ENCODE measurements at places on chromosomes 7 and 10.

DNA sequence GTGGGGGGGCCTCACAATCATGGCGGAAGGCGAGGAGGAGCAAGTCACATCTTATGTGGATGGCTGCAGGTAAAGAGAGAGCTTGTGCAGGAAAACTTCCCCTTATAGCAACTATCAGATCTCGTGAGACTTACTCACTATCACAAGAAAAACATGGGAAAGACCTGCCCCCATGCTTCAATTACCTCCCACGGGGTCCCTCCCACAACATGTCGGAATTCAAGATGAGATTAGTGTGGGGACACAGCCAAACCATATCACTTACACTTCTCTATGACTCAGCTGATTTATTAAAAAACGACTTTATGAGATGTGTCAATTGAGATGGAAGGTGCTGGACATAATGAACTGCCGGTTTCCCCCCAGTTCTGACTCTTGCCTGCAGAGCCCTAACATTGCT lies 23.8 kb upstream of the CHN2 start:
- no peak for DNase-seq

DNA sequence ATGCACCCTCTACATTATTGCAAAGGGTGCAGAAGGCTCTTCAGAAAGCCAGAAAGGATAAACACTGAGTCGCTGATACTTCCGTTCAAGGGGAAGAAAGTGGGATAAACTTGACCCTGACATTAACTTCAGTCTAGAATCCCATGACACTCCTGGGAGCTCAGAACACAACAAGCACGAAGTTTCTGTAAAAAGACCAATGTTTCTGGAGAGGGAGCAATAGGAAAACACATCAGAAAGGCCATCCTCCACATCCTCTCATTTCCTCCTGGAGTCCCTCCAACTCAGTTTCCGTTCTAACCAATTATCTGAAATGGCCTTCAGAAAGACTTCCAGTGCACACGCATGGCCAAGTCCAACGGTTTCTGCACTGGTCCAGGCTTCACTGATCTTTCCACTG lies 113.5 kb downstream of the SORBS1 start:
- no peak for DNase-seq

GRCh38 chr10:124590216-124591122 lies 128.8 kb downstream of the LHPP start:
- DNase-seq = no peak

DNA sequence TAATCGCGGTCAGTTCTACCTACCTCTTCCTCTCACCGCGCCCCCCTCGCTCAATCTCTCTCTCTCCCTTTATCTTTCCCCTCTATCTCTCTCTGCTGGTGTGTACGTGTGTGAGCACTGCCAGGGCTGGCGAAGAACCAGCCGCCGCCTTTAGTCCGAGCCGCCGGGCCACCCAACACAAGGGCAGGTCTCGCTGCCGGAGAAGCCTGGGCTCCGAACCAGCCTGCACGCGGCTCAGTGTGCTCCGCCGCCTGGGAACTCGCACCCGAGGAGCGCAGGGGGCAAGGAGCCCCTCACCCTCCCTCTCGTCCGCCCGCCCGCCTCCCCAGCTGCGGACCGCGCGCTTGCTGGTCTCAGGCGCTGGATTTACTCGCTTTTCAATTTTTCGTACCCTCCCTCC lies 1.7 kb downstream of the NXPH1 start:
- DNase-seq = no peak

DNA sequence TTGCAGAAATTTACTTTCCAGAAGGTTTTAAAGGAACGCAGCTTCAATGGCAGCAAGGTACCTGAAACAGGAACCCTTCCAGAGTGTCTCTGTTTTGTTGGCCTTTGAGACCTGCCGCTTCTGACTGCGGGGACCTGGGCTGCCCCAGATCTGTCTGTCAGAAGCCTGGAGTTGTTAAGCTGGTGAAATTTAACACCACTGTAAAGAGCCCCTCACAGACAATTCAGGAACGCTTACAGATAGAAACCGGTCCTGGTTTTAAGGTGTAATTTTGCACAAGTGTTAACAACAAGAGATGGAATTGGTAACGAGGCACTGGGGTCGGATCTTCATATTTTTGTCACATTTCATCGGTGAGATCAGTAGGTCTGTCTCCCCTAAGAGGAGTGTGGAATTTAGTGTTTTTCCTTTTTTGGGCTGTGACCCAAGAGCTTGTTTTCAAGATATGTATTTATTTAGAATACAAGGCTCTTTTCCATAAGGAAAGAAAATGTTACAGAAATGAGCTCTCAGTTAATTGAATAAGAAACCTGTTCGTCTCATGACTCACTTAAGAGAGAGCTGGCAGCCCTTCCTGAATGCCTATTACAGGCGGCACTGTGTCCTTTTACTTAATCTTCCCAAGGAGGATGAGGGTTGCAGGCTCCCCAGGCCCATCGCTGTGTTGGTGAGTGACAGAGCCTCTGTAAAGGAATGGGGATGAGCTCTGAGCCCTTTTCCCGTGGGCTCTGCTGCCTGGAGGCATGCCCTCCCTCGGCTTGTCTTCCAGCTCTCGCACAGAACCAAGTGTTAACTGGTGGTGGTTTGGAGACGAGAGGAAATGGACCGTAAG lies 168.7 kb downstream of the CUX1 start:
- no peak for DNase-seq

DNA sequence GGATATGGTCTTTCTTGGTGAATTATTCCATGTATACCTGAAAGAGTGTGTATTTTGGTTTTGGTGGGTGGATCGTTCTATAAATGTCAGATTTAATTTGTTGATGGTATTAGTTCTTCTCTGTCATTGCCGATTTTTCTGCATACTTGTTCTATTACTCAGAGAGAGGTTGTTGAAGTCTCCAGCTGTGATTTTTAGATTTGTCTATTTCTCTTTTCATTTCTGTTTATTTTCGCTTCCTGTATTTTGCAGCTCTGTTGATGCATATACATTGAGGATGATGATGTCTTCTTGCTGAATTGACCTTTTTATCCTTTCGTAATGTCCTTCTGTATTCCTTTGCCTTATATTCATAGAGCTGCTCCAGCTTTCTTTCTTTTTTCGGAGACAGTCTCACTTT lies 12.1 kb upstream of the BHLHA15 start:
- no peak for DNase-seq

DNA sequence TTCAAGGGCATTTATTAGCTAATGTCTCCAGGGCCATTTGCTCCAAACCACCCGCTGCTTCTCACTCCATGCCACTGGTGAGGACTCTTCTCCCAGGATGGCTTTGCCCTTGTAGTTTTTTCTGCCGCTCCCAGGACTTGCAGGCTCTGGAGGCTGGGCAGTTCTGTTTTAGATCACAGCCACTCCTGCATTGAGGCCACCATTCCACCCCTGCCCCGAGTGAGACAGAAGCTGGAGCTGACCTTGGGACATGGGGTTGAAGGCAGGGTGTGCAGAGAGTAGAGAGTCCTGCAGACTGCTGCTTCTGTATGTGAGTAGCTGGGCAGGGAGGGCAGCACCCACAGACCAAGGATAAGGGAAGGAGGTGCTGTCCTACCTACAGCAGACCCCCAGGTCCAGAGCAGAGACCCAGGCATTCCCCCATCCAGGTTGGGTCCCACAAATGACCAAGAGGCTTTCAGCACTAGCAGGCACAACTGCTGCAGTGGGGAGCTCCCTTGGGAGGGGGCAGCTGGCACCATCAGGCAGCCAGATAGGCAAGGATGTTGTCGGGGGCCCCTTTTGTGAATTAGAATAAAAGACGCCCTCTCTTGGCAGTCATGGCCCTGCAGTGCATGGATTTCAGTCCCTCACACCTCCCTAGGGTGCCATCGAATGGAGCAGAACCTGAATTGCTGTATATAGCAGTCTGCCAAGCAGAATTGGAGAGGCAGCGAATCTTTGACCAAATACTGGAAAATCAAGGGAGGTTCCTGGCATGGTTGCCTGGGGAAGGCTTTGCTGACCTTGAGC lies 22.7 kb upstream of the ADCYAP1R1 start:
- no peak for DNase-seq

GRCh38 chr7:101200862-101201599 lies at the start of gene MOGAT3:
MOGAT3 (minus strand) TSS chr7:101201036; CDS start chr7:101200854, 182 bp downstream.
- no peak for DNase-seq

DNA sequence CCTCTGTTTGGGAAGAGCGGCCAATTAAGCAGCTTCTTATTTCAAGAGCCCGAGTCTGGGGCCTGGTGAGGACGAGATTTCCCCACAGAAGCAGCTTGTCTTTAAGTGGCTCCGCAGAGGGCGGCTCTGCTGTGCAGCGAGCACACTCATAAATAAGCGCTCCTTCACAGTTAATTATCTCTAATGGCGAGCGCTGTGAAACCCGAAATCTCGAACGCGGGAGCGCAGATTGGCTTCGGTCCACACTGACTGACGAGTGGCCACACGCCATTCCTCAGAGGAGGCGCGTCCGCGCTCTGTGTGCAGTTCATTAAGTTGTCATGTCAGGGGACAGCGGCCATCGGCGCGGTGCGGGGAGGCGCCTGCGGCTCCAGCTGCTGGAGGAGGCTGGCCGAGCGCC lies 560.9 kb downstream of the DNAJB6 start:
- no peak for DNase-seq

- DNase-seq = no peak
Observed at GRCh38 chr10:99364125-99364524, 35.0 kb downstream of the CNNM1 start.

DNA sequence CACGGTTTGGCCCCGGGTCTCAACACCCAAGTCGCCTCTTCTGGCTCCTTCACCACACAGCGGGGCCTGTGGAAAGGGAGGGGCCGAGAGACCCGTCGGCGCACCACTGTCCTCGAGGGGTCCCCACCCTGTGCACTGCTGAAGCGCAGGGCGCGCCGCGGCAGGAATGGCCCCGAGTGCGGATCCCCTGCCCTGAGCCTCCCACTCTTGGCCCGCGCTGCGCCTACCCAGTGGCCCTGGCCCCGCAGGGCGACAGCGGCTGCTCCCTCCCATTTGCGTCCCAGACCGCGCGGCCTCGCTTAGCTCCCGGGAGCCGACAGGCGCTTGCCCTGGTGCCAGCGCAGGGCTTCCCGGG lies 2.1 kb upstream of the SFMBT2 start:
- DNase-seq = no peak

DNA sequence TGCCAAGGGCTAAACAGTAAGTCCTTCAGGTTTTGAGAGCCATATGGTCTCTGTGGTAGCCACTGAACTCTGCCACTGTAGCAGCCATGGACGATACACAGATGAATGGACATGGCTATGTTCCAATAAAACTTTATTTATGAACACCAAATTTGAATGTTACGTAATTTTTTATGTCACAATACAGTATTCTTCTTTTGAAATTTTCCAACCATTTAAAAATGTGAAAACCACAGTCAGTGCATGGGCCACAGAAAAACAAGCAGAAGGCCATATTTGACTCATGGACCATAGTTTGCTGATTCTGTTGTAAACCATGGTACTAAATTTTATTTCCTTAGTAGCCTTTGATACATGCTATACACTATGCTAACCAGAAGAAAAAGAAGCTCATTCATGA lies 361.8 kb downstream of the MAGI2 start:
- DNase-seq = no peak

DNA sequence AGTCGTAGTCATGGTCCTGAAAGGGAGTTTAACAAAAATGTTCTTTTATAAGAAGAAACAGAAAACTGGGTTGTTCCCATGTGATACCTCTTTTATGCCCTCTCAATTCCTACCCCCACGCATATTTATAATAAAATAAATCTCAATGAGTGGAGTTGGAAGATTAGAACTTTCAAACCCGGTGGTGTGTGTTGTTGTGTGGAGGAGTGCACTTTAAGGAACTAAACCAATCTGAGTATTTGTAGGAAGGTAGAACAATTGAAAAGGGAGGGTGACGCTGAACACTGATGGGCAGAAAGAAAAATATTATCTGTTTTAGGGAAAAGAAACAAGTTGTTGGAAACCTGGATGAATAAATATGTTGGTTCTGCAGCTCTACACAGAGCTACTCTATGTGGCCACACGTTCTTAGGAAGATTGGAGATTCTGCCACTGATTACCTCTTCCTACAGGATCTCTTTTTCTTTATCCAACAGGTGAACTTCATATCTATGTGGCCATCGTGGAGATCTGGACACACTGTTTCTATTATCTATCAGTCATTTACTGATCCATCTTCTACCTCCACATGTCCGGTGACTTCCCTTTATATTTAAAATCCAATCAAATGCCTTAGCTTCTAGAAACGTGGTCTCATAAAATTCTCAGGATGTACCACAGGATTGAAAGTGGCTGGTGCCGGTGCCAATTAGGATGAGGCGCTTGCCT lies 13.1 kb upstream of the GATA3 start:
- DNase-seq = no peak

- no peak for DNase-seq
Observed at GRCh38 chr7:22660732-22661131, 66.3 kb upstream of the IL6 start.

- no peak for DNase-seq
Observed at GRCh38 chr7:25091779-25092178, 33.3 kb downstream of the CYCS start.

GRCh38 chr7:148527717-148528168 lies 62.8 kb upstream of the C7orf33 start:
- peak; percentile 93 for DNase-seq

DNA sequence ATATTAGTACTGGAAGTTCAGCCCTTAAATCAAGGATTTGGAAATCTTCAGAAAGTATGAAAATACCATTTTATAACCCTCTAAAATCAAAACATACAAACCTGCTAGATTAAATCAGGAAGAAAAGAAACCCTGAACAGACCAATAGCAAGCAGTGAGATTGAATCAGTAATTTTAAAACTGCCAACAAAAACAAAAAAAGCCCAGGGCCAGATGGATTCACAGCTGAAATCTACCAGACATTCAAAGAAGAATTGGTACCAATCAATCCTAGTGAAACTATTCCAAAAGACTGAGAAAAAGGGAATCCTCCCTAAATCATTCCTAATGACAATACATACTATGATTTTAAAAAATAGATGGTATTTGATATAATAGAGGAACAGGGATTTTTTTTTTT lies 70.1 kb downstream of the MCU start:
- DNase-seq = no peak

- no peak for DNase-seq
Observed at GRCh38 chr7:100890653-100891567, 1.4 kb upstream of the UFSP1 start.

DNA sequence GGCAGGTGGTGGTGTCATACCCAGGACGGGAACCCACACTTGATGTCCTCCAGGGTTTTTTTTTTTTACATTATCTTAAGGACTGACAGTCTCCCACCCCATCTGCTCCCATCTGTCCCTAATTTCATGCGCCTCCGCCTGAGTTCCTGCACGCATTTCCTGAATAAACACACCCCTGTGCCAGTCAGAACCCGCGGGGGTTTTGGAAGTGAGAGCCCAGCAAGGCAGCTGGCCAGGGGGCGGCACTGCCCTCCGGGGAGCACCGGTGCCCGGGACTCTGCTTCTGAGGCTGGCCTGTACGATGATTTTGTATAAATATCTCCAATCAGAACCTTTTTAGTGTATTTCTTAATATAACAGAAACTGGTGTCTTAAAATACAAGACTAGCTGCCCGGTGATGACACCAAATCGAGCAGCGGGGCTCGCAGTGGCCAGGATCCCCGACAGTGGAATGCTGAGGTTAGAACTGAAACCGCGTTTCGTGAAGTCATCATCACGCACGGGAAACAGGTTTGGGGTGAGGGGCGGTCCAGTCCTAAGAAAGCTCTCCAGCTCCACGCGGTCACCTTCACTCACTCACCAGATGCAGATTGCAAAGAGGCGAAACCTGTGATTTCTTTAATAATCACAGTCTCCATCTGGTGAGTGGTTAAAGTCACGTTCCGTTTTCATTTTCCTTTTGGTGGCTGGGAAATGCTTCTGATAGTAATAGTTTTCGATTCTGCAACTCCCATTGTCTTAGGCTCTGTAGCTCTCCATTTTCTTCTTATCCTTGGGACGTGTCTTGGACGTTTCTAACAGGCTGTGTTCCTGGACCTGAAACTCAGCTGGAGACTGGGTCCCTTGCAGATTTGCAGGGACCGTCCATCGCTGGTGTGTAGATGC lies 19.7 kb downstream of the BNIP3 start:
- no peak for DNase-seq

GRCh38 chr7:114422507-114423501 lies 8.2 kb downstream of the FOXP2 start:
- no peak for DNase-seq
